Fibroblast of skin of scalp (primary cell): ENCODE measurements at places on chromosomes 11 and 22.

DNA sequence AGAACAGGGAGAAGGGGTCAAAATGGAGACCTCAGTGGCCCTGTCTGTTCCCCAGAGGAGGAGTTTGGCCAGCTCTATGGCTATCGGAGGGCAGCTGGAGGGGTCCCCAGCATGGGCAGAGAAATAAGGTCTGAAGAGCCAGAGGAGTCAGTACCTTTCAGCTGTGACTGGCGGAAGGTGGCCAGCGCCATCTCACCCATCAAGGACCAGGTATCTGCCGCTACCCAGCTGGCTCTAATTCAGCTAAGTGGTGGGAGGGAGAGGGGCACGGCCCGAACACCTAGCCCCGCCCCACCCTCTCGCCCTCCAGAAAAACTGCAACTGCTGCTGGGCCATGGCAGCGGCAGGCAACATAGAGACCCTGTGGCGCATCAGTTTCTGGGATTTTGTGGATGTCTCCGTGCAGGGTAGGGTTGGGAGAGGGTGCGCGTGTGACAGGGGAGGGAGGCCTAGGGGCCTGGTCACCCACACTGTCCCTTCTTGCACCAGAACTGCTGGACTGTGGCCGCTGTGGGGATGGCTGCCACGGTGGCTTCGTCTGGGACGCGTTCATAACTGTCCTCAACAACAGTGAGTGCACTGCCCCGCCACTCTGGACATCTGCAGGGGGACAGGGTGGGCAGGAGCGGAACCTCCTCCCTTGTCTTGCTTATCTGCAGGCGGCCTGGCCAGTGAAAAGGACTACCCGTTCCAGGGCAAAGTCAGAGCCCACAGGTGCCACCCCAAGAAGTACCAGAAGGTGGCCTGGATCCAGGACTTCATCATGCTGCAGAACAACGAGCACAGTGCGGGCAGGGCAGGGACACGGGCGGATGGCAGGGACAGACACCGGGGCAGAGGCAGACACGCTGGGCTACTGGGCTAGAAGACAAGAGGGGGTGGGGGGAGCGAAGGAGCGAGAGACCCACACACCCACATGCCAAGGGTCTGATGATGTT lies 2.8 kb downstream of the CTSW start:
- no peak for DNase-seq

GRCh38 chr11:86625981-86626380 lies 46.4 kb downstream of the ME3 start:
- no peak for DNase-seq

GRCh38 chr11:73258104-73259035 lies 13.8 kb upstream of the P2RY6 start:
- no peak for DNase-seq

- no peak for DNase-seq
Observed at GRCh38 chr22:44452531-44453420, 45.3 kb downstream of the RTL6 start.

- no peak for DNase-seq
Observed at GRCh38 chr22:31892080-31892433, 52.3 kb upstream of the YWHAH start.

- no peak for DNase-seq
Observed at GRCh38 chr11:118214210-118214914, 10.4 kb downstream of the JAML start.

- DNase-seq, result no peak
Observed at GRCh38 chr22:35209203-35209602, 48.1 kb upstream of the HMGXB4 start.

- no peak for DNase-seq
Observed at GRCh38 chr11:90594658-90595057, 371.8 kb upstream of the CHORDC1 start.

DNA sequence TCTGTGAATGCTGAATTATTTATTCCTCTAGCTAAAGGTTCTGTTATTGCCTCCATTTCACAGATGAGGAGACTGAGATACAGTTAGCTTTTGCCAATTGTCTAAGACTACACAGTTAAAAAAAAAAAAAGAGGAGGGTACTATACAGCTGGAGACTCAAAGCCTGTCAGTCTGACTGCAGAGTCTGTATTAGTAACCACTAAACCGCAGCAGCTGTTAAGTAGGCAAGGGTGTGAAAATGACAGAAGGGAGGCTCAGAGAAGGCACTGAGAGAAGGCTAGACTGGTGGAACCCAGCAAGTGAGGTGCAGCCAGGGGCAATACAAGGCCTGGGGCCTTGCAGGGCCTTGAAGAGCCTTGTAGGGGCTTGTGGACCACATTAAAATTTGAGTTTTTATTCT lies 181.2 kb downstream of the CSNK2A3 start:
- DNase-seq, result peak; percentile 85

DNA sequence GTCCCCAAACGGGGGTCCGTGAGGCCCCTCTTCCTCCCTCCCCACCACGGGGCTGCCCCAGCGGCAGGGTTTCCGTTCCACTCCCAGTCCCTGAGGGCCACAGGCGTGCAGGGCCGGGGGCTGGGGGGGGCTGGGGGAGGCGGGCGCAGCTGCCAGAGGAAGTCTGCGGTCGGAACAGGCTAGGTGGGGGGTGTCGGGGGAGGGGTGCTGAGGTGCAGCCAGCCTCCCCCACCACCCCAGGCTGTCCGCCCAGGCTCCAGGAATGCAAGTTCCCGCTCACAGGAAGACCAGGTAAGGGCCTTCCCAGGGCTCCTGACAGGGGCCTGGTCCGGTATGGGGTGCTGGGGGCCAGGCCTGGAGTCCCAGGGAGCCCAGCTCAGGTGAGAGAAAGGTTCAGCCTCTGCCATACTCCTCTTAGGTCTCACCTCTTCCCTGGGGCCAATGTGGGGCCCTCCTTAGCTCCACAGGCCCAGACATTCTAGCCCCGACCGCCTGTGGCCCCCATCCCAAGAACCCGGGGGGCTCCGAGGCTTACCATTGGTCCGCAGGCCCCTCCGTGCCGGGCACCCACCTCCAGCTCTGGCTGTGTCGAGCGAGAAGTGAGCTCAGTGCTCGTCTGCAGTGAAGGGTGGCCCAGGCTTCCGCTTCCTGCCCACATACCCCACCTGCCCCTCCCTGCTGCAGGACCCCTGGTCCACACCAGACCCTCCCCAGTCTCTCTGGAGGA lies at the start of gene PTPRCAP:
PTPRCAP (minus strand) TSS at position 601 of the 727 bp plus-strand sequence; CDS start at position 538, 63 bp downstream.
- DNase-seq, result peak; percentile 28

- peak; percentile 34 for DNase-seq
Observed at GRCh38 chr11:1618231-1618630, 3.7 kb downstream of the KRTAP5-4 start.

- DNase-seq, result peak; percentile 16
Observed at GRCh38 chr11:109241988-109242536, 179.9 kb upstream of the C11orf87 start.

DNA sequence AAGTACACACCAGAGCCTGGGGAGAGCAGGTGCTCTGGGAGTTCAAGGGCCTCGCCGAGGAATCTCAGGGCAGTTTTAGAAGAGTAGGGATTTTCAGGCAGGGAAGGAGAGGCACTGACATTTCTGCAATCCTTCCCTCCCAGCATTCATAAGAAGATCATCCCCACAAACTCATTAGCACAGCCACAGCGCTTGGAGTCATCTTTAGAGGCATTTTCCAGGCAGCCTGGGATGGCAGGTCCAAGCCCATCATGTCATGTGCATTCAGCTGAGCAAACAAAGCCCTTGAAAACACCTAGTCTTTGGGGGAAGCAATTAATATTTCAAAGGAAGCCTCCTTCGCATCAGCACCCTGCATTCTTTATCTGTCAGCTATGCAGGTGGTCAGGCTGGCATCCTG lies 43.8 kb downstream of the MAP6 start:
- DNase-seq, result no peak

DNA sequence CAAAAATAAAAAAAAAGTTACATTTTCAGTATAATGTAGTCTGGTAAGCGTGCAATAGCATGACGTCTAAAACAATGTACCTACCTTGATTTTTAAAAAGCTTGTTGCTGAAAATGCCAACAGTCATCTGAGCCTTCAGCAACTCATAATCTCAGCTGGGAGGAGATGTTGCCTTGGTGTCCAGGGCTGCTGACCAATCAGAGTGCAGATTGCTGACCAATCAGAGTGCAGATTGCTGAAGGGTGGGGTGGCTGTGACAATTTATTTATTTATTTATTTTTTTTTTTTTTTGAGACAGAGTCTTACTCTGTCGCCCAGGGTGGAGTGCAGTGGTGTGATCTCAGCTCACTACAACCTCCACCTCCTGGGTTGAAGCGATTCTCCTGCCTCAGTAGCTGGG lies 17.8 kb downstream of the ZBED4 start:
- DNase-seq, result no peak

GRCh38 chr11:101199416-101199815 lies 69.8 kb upstream of the PGR start:
- DNase-seq, result no peak

GRCh38 chr11:65615950-65616574 lies 486 bp downstream of the PCNX3 start:
- no peak for DNase-seq

DNA sequence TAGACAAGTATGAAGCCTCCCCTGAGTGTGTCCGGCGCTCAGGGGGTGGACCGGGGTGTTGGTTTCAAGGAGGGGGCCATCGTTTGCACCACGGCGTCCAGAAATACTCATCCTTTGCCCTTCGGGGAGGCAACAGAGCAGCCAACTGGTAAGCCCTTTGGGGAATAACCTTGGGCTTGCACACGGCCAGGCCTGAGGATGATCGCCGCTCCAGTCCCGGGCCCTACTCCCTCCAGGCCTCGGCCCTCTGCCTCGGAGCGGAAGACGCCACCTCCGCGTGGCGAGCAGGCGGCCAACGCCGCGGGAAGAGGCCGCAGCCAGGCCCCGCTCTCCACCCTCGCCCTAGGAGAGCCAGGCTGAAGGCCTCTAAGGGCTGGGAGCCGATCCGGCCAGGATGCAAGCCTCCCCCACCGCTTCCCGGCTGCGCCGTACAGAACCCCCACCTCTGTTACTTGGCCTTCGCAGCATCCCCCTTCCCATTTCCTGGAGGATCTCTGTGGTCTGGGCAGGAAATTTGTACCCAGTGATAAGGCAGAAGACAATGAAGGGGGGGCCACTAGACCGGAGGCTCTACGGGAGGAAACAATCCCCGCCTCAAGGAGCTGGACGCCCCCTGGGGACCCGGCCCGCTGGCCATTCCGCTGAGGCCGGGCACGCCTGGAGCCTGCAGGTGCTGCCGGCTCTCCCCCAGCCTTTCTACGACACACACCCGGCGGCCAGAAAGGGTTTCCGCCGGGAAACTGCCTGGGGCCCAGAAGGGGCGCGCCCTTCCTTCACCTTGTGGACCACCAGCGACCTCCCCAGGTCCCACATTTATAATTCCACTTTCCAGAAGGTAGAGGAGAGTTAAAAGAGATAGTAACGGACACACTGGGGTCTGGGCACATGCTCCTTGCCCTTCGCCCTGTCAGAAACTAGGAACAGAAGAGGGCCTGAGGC lies 2.6 kb downstream of the ESAM start:
- no peak for DNase-seq

DNA sequence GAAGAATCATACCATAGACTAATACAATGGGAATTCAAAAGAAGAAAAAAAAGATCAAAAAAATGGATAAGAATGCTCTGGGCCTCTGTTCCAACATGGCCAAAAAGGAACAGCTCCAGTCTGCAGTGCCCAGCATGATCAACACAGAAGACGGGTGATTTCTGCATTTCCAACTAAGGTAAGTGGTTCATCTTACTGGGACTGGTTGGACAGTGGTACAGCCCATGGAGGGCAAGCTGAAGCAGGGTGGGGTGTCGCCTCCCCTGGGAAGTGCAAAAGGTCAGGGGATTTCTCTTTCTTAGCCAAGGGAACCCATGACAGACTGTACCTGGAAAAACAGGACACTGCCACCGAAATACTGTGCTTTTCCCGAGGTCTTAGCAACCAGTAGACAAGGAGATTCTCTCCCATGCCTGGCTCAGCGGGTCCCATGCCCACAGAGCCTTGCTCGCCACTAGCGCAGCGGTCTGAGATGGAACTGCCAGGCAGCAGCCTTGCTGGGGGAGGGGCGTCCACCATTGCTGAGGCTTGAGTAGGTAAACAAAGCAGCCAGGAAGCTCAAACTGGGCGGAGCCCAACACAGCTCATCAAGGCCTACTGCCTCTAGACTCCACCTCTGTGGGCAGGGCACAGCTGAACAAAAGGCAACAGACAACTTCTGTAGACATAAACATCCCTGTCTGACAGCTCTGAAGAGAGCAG lies 428.4 kb downstream of the MN1 start:
- DNase-seq, result no peak

GRCh38 chr11:63551091-63551888 lies 11.9 kb downstream of the PLAAT2 start:
- no peak for DNase-seq

- DNase-seq, result no peak
Observed at GRCh38 chr11:83477772-83478171, 191.6 kb upstream of the CCDC90B start.

- DNase-seq, result peak; percentile 94
Observed at GRCh38 chr22:44684506-44685383, 17.3 kb upstream of the PRR5 start.

DNA sequence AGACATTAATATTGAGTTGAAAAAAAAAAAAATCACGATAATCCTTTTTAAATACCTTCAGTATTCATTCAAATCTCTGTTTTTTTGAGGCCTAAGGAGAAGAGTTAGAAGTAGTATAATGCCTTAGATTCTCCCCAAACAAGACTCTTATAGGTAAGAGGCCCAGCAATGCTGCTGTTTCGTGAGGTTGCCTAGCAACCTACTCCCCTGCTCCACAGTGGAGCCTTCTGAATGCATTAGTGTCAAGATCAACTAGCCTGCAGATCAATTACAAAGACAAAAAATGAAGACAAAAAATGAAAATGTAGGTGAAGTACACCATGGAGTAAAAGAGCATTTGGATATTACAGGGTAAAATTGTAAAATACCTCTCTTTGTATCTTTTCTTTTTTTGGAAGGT lies 229.8 kb upstream of the LUZP2 start:
- DNase-seq, result no peak

DNA sequence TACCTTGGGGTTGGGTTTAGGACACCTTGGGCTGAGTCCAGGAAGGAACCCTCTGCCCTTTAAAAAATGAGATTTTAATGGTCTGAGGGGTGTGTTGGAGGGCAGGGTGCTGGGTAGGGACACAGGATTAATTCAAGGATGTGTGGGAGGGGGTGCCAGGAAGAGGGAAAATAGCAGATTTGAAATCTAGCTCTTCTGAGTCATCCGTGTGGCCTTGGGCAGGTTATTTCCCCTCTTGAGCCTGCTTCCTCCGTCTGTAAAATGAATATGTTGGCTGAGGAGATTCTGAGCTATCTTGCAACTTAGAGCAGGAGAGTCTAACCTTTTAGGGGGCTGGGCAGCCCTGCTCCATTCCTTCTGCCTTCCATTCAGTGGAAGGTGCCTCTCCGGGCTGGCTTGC lies 3.0 kb downstream of the TSPAN18 start:
- DNase-seq, result no peak

- DNase-seq, result no peak
Observed at GRCh38 chr11:93662175-93662570, 691 bp downstream of the CEP295 start.

GRCh38 chr11:62850911-62851806 lies 11.8 kb upstream of the WDR74 start:
- no peak for DNase-seq

DNA sequence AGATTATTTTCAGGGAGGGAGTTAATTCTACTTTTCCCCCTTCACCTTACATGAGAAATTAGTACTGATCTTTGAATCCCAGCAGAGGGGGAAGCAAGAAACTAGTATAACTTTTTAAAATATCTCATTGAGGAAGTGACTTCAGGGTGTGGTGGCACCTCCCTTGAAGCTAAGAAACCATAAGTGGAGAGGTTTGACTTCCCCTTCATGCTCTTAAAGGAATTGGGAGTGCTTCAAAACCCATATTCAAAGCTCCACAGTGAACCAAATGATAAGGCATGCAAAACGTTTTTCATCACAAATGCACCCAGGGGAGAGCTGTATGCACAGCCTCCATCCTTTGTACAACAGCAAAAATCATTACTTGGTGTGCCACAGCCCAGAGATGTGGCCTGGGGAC lies 540 bp downstream of the MS4A14 start:
- no peak for DNase-seq

GRCh38 chr11:1399386-1400316 lies 9.9 kb downstream of the BRSK2 start:
- DNase-seq, result no peak
